ENCODE measurements at places on chromosomes 3 and 15. TPM values are rescaled to one million over a fixed set of nuclear protein-coding genes. Genes with fewer than 3 reads are reported as not detected.

DNA sequence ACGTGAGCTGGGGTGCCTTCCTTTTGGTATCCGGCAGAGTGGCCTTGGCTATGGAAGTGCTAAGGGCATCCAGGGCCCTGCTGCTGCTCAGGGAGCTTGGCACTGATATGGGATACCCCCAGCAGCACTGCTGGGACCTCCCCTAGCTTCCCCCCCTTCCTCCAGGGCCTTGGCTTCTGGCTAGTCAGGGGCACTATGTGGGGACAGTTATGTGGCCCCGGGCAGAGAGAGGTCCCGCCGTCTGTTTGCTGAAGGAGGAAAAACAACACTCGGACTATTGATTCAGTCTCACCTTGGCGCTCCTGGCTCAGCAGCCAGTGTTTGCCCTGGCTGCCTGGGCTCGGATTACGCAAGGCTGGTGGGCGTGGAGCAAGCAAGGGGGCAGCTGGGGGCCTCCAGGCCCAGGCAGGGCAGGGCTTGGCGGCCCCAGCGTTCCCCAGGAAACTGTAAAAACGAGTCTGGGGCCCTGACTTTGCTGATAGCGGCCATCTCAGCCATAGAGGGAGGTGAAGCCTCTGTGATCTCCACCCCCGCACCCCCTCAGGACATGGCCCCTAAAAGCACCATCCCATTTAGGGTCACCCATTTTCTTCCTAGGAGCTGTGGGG is 5.7 kb downstream of the FURIN start:
- no peak for DNase-seq

Gene CNTN4
- total RNA-seq: 22.1 TPM

- no peak for DNase-seq
These were observed 1011.3 kb upstream of the NR2F2 start for GRCh38 chr15:95319242-95319641.

Gene BOC
- total RNA-seq: 93.1 TPM

GRCh38 chr15:83094583-83094982 is 12.9 kb upstream of the TM6SF1 start:
- no peak for DNase-seq

DNA sequence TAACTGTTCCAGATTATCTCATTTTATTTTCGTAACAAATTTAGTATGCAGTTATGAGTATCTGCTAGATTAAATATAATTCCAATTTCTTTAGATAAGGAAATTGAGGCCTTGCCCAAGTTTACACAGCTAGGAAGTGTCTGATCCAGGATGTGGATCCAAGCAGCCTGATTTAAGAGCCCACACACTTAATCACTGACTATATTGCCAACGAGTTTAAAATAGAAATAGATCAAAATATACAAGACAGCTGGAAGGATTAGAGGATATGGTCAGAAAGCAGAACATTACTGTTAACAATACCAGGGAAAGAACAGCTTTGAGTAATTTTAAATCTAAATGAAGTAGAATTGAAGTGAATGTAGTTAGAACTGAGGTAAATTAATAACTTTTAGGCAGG is 215.2 kb downstream of the C3orf38 start:
- DNase-seq: no peak

- no peak for DNase-seq
These were observed at the start of gene CYFIP1 for GRCh38 chr15:22980189-22981050. Gene CYFIP1, minus strand, starts transcription at chr15:22980368. Its CDS starts 33,083 bp downstream, at chr15:22947285.

Gene PLSCR2
- total RNA-seq: not detected

Gene FGF12
- 1.5 TPM for total RNA-seq

DNA sequence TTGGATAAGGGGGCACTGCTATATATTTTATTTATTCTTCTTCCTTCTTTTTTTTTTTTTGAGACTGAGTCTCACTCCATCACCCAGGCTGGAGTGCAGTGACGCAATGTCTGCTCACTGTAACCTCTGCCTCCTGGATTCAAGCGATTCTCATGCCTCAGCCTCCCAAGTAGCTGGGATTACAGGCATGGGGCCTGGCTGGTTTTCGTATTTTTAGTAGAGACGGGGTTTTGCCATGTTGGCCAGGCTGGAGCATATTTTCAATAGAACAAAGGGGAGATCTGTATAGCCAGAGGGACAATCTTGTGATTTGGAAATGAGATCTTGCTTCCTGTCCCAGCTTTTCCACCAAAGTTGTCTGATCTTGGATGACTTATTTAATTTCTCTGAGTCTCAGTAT is 133.1 kb upstream of the ABHD17C start:
- no peak for DNase-seq

- no peak for DNase-seq
These were observed 41.0 kb upstream of the GP5 start for GRCh38 chr3:194439881-194440550.

Gene IL20RB
- total RNA-seq: 67.3 TPM

- no peak for DNase-seq
These were observed 107.1 kb downstream of the TMCO5A start for GRCh38 chr15:38041576-38041975.

DNA sequence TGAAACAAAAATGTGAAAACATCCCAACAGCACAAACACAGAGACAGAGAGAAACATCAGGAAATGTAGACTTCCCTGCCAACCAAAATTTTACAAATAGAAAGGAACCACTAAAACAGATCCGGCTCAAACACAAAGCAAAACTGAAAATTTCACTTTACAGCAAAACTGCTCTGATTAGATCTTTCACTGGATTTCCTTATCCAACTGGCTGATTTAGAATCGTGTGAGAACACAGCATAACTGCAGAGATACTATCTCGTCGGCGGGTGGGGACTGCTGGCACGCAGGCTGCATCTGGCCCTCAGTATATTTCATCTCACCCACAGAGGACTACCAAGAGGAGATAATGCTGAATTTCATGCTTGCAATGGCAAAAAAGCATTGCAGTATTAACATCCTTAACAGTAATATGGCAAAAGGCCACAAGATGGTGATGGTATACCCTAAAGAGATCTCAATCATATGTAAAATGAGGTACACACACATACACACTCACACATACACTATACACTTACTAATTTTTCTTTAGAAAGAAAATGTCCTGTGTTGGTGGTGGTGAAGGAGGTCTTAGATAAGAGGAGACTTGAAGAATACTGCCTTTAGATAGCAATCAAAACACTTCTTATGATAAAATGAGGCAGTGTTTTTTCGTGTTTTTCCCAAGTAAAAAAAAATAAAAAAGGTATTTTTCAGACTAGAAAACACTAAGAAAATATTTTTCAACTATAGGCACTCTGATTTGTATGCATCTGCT is 10.6 kb upstream of the LEO1 start:
- DNase-seq: no peak

Gene CELSR3
- total RNA-seq: 2.2 TPM

DNA sequence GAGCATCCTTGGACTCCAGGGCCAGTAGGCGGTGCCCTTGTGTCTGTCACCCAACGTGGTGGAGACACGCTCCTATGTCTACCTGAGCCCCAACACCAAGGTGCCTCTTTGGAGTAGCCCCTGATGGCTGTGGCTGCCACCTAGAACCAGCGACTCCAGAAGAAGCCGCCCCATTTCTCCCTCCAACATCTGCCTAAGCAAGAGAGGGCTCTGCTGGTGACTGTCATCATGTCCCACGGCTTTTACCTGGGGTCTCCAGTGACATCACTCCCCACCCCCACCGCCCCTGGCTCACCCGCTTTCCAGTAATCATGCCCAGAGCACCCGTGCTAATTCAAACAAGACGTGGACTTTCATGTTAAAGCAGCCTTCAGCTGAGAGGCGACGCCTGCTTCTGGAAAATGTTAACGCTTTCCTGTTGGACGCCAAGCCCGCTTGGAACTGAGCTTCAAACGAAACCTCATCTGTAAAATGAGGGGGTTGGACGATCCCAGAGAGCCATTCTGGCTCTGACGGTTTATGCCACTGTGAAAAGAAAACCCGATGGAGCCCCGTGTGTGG is 57.0 kb downstream of the ISG20 start:
- DNase-seq: no peak

Gene C2CD4A
- not detected for total RNA-seq

DNA sequence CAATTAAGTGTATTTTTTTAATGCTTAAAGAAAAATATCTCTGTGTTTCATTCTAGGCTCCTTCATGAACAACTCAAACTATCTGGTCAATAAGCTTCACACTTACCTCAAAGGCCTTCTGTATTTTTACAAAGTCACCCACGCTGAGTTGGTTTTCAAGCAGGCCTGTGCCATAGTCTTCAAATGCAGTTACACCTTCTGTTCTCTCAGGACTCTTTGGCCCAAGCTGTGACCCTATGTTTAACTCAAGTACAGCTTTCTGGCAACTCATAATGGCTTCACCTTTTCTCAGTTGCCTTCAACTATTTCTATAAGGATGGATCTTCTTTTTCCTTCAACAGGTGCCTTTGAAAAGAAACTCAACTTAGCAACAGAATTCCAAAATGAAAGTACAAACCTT is 587 bp downstream of the WDR49 start:
- no peak for DNase-seq

- no peak for DNase-seq
These were observed 235.0 kb upstream of the KBTBD8 start for GRCh38 chr3:66762916-66763693.

Gene TIMP4
- total RNA-seq: 35.1 TPM

- DNase-seq: no peak
These were observed 50.3 kb downstream of the BTLA start for GRCh38 chr3:112448939-112449338.

- DNase-seq: no peak
These were observed 86.7 kb downstream of the IQSEC1 start for GRCh38 chr3:12986521-12986920.

DNA sequence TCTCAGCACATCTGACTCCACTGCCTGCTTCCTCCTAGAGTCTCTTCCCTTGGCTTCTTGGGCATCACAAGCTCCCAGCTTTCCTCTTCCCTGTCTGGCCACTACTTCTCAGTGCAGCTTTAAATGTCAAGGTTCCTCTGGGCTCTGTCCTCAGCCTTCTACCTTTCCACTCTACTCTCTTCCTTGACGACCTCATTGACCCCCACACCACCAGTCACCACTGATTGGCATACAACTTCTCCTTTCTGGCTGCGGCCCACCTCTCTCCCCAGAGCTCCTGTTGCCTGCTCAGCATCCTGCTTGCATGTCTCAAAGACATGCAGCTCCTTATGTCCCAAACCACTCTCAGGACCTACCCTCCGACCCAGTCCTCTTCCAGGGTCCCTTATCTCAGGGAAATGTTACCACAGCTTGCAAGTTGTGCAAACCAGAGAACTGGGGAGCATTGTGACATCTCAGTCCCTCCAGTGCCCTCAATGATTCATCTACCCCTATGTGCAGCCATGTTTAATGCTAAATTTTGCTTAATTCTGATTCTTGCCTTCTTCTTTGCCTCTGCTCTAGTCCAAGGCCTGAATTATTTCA is 49.9 kb downstream of the TRPM1 start:
- DNase-seq: no peak

Gene CLSTN2
- 16.0 TPM for total RNA-seq

GRCh38 chr3:46923559-46924350 is 46.2 kb downstream of the PTH1R start:
- DNase-seq: no peak

DNA sequence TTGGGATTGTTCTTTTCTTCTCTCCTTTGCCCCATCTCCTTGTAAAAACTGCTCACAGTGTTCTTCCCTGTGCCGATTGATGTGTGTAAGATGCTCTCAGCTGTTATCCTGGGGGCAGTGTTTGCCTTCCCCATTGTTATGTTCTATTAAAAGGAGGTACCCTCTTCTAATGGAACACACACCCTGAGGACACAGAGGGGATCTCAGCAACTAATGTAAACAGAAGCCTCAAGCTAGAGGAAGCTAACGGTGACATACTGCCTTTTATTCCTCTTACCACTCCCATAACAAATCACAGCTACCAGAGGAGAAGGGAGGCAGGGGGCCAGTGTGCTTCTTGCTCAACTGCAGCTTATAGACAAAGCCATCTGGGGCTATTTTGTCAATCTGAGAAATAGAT is 2.2 kb downstream of the TAGLN3 start:
- no peak for DNase-seq

Gene GP9
- not detected for total RNA-seq

Gene IQCH
- 1.5 TPM for total RNA-seq

Gene TMEM108
- 3.2 TPM for total RNA-seq

Gene KLF15
- 25.3 TPM for total RNA-seq

- no peak for DNase-seq
These were observed 7.4 kb downstream of the IL5RA start for GRCh38 chr3:3102751-3103150.

- DNase-seq: no peak
These were observed 59.0 kb upstream of the PDZRN3 start for GRCh38 chr3:73683706-73684105.

DNA sequence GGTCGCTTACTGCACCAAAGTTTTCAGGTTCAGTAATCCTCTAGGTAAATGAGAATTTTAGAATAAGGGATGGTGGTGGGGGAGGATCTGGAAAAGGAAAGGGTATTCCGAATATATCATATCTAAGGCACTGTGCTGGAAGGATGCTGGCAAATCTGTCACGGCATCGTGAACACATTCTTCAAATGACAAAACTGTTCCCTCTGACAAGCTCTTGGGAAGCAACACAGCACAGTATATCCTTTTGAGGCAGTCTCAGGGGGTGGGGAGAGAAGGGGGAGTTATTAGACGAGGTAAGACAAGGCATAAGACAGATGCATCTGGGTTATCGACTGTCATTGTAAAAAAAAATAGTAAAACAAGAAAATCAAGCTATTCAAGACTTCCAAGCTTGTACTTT is 289.6 kb upstream of the LRRN1 start:
- DNase-seq: no peak

GRCh38 chr3:55147856-55148720 is 220.2 kb upstream of the LRTM1 start:
- no peak for DNase-seq

Gene SCAMP5
- total RNA-seq: 6.6 TPM

DNA sequence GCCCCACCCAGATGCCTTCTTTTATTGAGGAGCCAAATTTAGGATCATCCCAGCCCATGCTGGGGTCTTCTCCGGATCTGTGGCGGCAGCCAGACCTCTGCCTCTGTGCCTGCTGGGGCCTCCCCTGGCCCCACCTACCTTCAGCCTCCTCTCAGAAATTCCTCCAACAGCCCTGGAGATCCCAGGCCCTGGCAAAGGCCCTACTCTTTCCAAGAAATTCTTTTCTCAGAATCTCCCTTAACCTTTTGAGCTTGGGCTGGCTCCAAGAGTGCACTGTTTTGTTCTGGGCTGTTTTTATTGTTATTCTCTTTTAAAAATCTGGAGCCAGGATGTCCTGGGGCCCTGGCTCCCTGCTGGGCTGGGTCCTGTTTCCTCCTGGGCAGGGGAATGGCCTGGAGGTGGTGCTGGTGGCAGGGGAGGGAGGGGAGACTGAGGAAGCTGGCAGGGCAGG is 57.8 kb downstream of the GRIP2 start:
- no peak for DNase-seq

Gene FANCD2OS
- not detected for total RNA-seq

- DNase-seq: no peak
These were observed 282.5 kb upstream of the STT3B start for GRCh38 chr3:31250116-31250777.

DNA sequence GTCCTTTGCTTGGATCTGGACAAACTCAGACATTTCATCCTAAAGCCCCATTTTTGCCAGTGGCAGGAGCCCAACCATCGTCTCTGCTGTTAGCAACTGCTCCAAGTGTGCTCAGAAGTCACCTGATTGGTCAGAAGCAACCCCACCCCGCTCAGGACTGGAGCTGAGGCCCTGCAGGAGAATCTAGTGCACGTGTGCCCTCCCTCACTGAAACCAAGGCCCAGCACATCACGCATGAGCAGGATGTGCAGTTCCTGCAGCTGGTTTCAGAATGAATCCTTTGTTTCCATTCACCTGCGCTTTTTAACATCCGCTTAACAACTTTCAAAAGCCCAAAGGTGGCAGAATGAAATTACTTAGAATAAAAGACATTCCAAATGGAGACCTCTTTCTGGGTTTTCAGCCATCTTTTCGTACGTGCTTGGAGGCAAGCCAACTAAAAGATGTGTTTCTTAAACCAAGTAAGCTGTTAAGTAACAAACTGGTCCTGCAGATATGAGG is 81.2 kb downstream of the SRGAP3 start:
- no peak for DNase-seq

Gene MORC1
- total RNA-seq: not detected

Data from vagina (tissue), 2 donors.